Osteoblast (primary cell): ENCODE measurements at places on chromosomes 7 and 10.

DNA sequence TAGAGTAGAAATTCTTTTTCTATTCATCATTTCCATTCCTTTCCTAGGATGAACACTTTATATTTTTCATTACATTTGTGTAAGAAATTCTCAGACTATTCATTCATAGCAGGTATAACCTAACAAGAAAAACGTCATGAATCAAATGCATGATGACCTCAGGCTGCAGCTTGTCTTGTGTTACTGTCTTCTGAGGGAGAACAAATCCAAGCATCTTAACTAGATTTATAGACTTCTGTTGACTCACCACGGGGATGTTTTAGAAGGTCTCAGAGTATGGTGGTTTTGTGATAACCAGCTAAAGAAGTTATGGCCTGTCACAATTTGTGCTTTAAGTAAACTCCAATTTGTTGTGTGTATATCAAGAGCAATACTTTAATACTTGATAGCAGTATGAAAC lies 102.7 kb downstream of the ANKRD7 start:
- no peak overlapping the region for H3K4me3 ChIP-seq
- H3K4me1 ChIP-seq, result no peaks in the 10 kb centered on the region
- H3K27me3 ChIP-seq, result no peaks in the 10 kb centered on the region
- no peak overlapping the region for H3K27ac ChIP-seq
- no peaks in the 10 kb centered on the region for H3K36me3 ChIP-seq
- DNase-seq, result no peak

DNA sequence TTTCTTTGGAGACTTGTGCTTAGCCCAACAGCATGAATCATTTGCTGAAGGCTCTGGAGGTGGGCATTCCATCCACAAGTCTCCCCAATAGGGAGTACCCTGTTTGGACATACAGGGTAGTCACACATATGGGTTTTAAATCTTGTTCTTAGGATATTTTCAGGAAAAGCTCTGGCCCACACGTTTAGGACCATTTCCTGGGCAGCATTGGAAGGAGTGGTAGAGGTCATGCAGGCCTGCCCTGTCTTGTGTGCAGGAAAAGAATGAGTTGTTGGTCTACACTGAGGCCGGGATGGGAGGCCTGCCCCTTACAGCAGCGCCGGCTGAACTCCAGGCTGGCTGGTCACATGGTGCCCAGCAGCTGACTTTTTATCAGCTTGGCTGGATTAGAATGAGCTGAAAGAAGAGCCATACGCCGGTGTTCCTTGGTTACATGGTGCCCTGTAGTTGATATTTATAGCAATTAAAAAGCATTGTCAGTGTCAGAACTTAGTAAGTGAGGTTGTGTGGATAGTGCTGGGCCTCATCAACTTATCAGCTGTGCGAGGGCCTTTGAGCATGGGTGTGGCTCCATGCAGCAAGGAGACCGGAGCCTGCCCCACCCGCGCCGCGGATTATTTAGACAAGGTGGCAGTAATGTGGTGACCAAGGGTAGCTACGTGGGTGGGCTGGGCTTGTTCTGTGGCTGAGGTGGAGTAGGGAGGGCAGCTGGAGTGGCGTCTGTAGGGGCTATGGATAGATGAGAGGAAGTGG lies 28.6 kb downstream of the OGDH start:
- no peaks in the 10 kb centered on the region for H3K36me3 ChIP-seq
- peaks cover 46% of the 10 kb centered on the region for H3K4me1 ChIP-seq
- H3K27me3 ChIP-seq, result no peaks in the 10 kb centered on the region
- no peak overlapping the region for H3K4me3 ChIP-seq

DNA sequence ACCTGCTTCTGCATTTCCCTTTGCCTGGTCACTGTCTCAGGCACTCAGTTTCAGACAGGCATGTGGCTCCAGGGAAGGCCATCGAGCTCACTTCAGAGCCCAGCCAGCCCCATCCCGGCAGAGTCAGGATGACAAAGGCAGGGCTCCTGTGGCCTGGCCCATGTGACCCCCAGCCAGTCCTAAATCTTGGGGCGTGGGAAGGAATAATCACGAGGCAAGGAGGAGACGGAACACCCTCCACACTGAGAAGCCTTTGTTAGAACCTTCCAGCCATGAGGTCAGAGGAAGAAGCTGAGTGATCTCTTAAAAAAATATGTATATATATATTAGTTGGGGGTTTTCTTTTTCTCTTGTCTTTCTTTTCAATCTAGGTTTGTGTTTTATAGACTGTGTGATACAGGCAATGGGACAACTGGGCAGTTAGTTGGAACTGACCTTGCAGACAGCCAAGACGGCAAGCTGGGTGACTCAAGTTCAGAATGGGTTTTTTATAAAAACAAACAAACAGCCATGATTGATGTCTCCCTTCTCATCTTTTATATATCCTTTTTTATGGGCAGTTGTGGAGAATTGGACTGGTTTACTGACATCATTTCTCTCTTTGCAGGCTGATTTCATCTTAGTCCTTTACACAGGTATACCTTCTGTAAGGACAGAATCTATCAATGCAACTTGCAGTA lies 60.8 kb downstream of the CHN2 start:
- DNase-seq, result no peak
- no peak overlapping the region for H3K4me3 ChIP-seq
- no peaks in the 10 kb centered on the region for H3K4me1 ChIP-seq
- H3K36me3 ChIP-seq, result no peaks in the 10 kb centered on the region
- H3K27ac ChIP-seq, result no peak overlapping the region

DNA sequence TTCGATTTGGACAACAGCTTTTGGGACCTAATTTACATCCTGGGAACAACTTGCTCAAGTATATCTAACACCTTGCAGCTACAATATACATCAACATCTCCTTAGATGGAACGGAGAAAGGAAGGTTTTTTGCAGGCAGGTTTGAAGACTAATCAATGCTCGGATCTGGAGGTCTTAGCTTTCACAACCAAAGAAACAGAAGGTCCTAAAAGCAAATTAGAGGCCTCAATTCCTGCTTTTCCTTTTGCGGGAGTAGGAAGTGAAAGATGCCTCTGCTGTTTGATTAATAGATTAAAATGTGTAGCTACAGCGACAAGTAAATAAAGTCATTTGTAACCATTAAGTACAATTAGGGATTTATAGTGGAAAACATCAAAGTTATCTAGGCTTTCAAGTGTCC lies 3.7 kb upstream of the SP8 start:
- no peak for DNase-seq
- no peak overlapping the region for H3K27ac ChIP-seq
- H3K36me3 ChIP-seq, result no peaks in the 10 kb centered on the region
- H3K4me3 ChIP-seq, result no peak overlapping the region
- no peaks in the 10 kb centered on the region for H3K4me1 ChIP-seq

GRCh38 chr7:46257761-46258448 lies 336.8 kb upstream of the IGFBP3 start:
- no peaks in the 10 kb centered on the region for H3K27me3 ChIP-seq
- no peaks in the 10 kb centered on the region for H3K36me3 ChIP-seq
- peak overlapping the region; percentile 45 for H3K27ac ChIP-seq
- peaks cover 11% of the 10 kb centered on the region for H3K4me1 ChIP-seq
- DNase-seq, result peak; percentile 43

GRCh38 chr10:79223091-79224048 lies 123.9 kb upstream of the PPIF start:
- H3K27me3 ChIP-seq, result no peaks in the 10 kb centered on the region
- H3K36me3 ChIP-seq, result peaks cover 62% of the 10 kb centered on the region
- no peaks in the 10 kb centered on the region for H3K4me1 ChIP-seq

DNA sequence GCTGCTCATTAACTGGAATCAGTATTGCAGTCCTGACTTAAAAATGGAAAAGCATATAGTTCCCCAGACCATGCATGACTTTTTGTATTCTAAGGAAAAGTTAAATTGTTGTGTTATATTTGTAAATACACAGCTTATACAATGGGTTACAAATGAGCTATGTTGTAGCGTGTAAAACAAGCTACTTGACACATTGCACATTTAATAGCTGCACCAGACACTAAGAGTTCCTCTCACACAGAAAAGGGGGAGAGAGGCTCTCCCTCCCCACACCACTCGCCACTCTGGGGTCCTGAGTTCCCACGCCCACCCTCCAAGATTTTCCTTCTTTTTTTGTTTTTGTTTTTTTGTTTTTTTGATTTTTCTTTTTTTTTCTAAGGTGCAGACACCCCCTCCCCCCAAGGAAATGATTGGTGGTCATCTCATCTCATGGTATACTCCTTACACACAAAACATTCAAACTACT lies 6.3 kb downstream of the KLF6 start:
- no peaks in the 10 kb centered on the region for H3K27me3 ChIP-seq
- DNase-seq, result peak; percentile 55
- H3K27ac ChIP-seq, result peak overlapping the region; percentile 100
- peaks cover 78% of the 10 kb centered on the region for H3K36me3 ChIP-seq

- H3K36me3 ChIP-seq, result no peaks in the 10 kb centered on the region
- peaks cover 10% of the 10 kb centered on the region for H3K4me1 ChIP-seq
- no peak overlapping the region for H3K27ac ChIP-seq
- H3K27me3 ChIP-seq, result no peaks in the 10 kb centered on the region
Measured at GRCh38 chr7:28607855-28608193, 195.5 kb downstream of the CREB5 start.

DNA sequence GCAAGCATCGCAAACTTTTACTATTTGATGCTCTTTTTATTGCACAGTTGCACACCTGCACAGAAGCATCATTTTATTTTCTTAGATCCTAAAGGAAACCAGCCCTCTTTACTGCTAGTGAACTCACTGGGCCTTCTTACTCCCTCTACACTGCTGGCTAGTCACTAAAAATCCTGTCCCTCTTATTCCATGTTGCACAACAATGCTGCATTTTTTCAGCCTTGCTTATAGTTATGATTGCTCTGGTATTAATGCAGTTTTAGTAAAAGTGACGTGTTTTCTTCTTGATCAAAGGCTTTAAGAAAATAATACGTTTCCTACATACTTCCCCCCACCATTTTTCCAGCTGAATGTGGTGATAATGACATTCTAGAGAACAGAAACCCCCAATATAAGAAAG lies 132.9 kb upstream of the FAM3C start:
- H3K4me1 ChIP-seq, result peaks cover 28% of the 10 kb centered on the region
- no peaks in the 10 kb centered on the region for H3K27me3 ChIP-seq
- H3K27ac ChIP-seq, result peak overlapping the region; percentile 76
- no peaks in the 10 kb centered on the region for H3K36me3 ChIP-seq

- no peak for DNase-seq
- no peak overlapping the region for H3K4me3 ChIP-seq
- no peak overlapping the region for H3K27ac ChIP-seq
- no peaks in the 10 kb centered on the region for H3K4me1 ChIP-seq
Measured at GRCh38 chr7:66500087-66500486, 128.6 kb upstream of the KCTD7 start.

DNA sequence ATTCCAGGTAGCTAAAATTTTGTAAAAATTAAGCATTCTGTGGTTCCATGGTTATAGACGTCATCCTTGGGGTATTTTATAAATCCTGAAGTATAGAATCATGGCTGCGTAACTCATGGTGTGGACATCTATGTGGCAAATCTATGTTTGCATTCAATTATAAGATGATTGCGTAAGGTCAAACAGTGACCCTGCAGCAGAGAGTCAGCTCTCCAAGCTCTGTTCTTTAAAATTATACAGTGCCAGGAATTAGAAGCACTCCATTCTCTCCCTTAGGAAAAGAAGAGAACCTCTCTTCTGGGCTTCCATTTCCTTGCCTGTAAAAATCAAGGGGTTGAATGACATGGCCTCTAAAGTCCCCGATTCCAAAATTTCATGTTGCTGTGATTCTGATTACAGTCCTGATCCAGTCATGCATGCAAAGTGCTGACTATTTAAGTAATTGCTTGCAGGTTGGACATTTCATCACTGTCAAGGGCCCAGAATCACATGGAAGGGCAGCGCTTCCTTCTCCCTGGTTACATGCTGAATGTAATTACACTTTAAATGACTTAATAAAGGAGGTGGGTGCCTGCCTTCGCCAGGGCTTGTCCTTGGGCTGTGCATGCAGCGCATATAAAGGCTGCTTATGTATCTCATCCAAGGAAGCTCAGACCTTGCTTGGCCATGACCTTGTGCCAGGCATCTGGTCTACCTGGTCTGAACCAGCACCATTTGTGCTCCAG lies 550.7 kb downstream of the TYW1 start:
- H3K36me3 ChIP-seq, result no peaks in the 10 kb centered on the region
- H3K27ac ChIP-seq, result no peak overlapping the region
- H3K4me3 ChIP-seq, result no peak overlapping the region

- no peaks in the 10 kb centered on the region for H3K4me1 ChIP-seq
- H3K4me3 ChIP-seq, result no peak overlapping the region
- H3K36me3 ChIP-seq, result no peaks in the 10 kb centered on the region
- DNase-seq, result no peak
- H3K27me3 ChIP-seq, result peaks cover 6% of the 10 kb centered on the region
- H3K27ac ChIP-seq, result no peak overlapping the region
Measured at GRCh38 chr7:43379210-43379609, 203.7 kb upstream of the STK17A start.

- H3K36me3 ChIP-seq, result no peaks in the 10 kb centered on the region
- H3K27me3 ChIP-seq, result peaks cover 32% of the 10 kb centered on the region
- H3K4me1 ChIP-seq, result no peaks in the 10 kb centered on the region
- peak; percentile 66 for DNase-seq
Measured at GRCh38 chr7:54541669-54542625, at the start of gene VSTM2A. VSTM2A (plus strand) TSS chr7:54542375; CDS start chr7:54542731, 356 bp downstream.

GRCh38 chr7:15995027-15995426 lies 308.5 kb upstream of the MEOX2 start:
- H3K4me3 ChIP-seq, result no peak overlapping the region
- H3K27me3 ChIP-seq, result no peaks in the 10 kb centered on the region
- H3K36me3 ChIP-seq, result no peaks in the 10 kb centered on the region
- no peak for DNase-seq
- H3K4me1 ChIP-seq, result no peaks in the 10 kb centered on the region

DNA sequence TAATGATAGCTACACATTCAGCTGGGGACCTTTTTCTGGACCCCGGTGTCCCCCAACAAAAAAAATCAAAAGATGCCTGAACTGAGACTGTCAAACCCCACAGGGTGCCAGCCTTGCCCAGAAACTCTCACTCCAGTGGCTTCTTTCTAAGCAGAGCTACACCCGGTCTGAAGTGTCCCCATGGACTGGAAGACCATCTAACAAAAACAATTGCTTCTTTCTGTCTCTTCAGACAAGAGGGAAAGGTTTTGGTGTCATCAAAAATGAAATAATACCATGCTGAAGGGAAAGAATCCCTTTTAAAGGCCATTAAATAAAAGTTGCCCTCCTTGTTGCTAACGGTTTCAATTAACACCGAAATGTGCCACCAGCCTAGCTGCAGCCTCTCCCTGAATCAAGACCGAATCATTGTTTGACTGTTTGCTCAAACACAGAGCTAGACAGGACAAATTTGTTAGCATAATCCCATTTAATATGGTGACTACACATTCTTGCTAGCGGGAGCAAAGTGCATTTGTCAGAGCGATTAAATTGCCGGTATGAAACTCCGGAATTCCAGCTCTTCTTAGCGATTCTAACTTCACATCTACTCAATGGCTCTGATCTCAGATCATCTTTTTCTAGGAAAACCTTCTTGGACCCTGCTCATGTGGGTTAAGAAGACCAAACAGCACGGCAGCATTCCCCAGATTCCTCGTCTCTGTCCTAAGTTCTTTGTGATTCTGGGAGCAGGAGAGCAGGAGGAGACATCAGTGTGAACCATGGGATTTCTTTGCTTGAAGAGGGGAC lies 397.5 kb upstream of the PRKCQ start:
- H3K36me3 ChIP-seq, result no peaks in the 10 kb centered on the region
- H3K4me1 ChIP-seq, result no peaks in the 10 kb centered on the region
- no peak overlapping the region for H3K4me3 ChIP-seq
- DNase-seq, result no peak
- H3K27ac ChIP-seq, result no peak overlapping the region
- H3K27me3 ChIP-seq, result no peaks in the 10 kb centered on the region
